K562 (cell line): ENCODE measurements at places on chromosomes 16 and 17.

DNA sequence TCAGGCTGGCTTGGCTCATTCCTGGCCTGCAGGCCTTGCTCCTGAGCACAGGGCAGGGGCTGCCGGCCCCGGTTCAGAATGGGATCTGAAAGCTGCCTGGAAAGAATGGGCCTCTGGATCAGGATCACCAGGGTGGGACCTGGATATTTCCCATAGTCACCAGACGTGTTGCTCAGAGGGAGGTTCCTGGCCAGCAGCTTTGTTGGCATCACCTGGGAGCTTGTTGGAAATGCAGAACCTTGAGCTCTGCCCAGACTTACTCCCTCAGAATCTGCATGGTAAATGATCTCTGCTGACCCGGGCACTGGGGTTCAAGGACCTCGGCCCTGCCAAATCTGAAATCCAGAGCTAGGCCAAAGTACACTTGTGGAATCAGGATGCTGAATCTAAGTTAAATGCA is 29.5 kb upstream of the MED9 start:
- no peak for DNase-seq

GRCh38 chr17:36674278-36674650 is 72.9 kb downstream of the MRM1 start:
- no peak for DNase-seq

DNA sequence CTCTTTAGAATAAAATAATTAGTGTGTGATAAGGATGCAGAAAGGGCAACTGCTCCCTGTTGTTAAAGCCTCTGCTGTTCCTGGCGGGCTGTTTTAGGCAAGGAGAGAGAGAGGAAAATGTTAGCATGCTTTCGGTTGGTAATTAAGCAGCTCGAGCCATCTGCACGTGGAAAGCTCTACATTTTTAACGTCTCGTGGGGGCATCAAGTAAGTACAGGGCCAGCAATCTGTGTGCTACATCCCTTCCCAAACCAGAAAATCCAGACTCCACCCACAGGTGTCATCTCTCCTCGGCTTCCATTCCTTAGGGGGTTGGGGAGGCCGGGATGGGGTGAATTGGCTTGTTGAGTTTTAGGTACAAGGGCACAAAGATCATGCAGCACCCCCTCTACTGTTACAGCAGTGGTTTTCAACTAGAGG is 62.4 kb upstream of the MARCHF10 start:
- DNase-seq, result no peak

DNA sequence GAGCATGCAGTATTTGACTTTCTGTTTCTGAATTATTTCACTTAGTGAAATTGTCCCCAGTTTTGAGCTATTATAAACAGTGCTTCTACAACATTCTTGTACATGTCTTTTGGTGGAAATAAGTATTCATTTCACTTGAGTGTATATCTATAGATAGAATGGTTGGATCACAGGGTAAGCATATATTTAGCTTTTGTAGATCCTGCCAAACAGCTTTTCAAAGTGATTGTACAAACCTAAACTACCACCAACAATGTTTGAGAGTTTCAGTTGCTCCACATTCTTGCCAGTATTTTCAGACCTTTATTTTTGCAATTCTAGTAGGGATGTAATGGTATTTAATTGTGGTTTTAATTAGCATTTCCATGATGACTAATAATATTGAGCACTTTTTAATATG is 91.6 kb downstream of the CCT6B start:
- no peak for DNase-seq

DNA sequence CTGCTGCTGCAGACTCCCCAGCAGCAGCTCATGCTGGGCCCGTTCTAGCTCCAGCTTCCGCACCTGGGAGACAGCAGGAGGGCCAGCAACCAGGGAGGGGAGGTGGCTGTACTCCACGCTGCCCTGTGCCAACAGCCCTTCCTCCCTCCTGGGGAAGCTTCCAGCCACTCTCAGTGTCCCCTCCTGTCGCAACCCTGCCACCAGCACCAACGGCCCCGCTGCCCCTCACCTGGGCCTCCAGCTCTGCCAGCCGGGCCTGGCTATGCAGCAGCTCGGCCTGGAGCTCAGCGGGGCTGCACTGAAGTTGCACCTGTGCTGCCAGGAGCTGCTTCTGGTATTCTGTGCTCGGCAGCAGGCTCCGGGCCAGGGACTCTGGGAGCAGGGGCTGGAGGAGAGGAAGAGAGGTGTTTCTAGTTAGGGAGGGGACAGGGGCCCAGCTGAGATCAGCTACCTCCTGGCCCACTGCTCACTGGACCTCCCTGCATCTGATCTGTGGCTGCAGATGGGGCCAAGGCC is 15.4 kb upstream of the MRPL38 start:
- no peak for DNase-seq
